ENCODE measurements at places on chromosomes 7 and 10.

GRCh38 chr10:96295475-96295874 lies 8.8 kb upstream of the DNTT start:
- H3K4me3 ChIP-seq, result no peak overlapping the region
- H3K4me1 ChIP-seq, result peaks cover 30% of the 10 kb centered on the region
- no peak for DNase-seq
- H3K27me3 ChIP-seq, result no peaks in the 10 kb centered on the region
- H3K27ac ChIP-seq, result no peak overlapping the region
- H3K36me3 ChIP-seq, result no peaks in the 10 kb centered on the region

- H3K27me3 ChIP-seq, result no peaks in the 10 kb centered on the region
- no peaks in the 10 kb centered on the region for H3K36me3 ChIP-seq
- no peak overlapping the region for H3K27ac ChIP-seq
- no peaks in the 10 kb centered on the region for H3K4me1 ChIP-seq
These were observed 29.4 kb downstream of the CDK14 start for GRCh38 chr7:90625562-90625961.

DNA sequence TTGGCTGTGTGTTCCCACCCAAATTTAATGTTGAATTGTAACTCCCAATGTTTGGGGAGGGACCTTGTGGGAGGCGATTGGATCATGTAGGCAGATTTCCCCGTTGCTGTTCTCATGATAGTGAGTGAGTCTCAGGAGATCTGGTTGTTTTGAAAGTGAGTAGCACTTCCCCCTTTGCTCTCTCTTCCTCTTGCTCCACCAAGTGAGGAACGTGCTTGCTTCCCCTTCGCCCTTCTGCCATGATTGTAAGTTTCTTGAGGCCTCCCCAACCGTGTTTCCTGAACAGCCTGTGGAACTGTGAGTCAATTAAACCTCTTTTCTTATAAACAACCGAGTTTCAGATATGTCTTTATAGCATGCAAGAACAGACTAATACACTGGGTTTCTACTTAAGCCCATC lies 176.3 kb downstream of the CDK14 start:
- no peak overlapping the region for H3K4me3 ChIP-seq
- peaks cover 59% of the 10 kb centered on the region for H3K4me1 ChIP-seq
- peak overlapping the region; percentile 58 for H3K27ac ChIP-seq
- H3K27me3 ChIP-seq, result no peaks in the 10 kb centered on the region

GRCh38 chr10:62826273-62826672 lies 10.1 kb upstream of the EGR2 start:
- no peak for DNase-seq
- H3K4me1 ChIP-seq, result no peaks in the 10 kb centered on the region
- no peak overlapping the region for H3K27ac ChIP-seq
- no peaks in the 10 kb centered on the region for H3K36me3 ChIP-seq
- no peaks in the 10 kb centered on the region for H3K27me3 ChIP-seq

DNA sequence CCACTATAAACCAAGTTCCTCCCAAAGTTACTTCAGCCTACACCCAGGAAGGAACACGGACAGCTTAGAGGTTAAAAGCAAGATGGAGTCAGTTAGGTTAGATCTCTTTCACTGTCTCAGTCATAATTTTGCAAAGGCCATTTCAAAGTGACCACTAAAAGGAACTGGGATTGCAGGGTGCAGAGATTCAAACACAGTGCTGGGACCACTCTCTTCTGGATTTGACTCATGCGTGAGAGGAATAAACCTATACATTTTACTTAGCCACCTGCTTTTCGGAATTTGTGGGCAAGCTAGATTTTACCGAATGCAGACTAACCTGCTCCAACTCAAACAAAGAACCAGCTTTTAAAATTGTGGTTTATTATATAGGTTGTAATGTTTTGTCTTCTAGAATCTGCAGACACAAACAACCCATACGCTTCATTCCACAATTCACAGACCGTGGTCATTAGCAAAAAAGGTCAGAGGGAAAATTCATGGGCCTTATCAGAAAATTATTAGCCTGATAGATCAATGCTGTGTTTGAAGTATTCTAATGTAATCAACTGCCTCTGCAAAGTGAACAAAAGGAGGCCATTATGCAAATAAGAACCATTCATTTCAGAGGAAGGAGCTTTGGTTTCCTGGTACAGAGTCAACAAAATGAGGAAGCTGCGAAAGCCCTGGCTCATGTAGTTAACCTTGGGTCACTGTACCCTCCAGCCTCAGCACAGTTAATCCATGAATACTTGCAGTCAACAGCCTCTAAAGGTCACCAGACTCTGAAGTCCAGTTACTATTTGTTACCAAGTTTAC lies 342.7 kb upstream of the KLF6 start:
- DNase-seq, result no peak
- no peaks in the 10 kb centered on the region for H3K27me3 ChIP-seq
- no peaks in the 10 kb centered on the region for H3K36me3 ChIP-seq
- H3K4me3 ChIP-seq, result no peak overlapping the region
- peaks cover 28% of the 10 kb centered on the region for H3K4me1 ChIP-seq

GRCh38 chr10:24485304-24485703 lies 238.4 kb downstream of the ARHGAP21 start:
- H3K4me3 ChIP-seq, result no peak overlapping the region
- H3K27ac ChIP-seq, result no peak overlapping the region
- DNase-seq, result no peak
- no peaks in the 10 kb centered on the region for H3K36me3 ChIP-seq
- H3K4me1 ChIP-seq, result peaks cover 9% of the 10 kb centered on the region

GRCh38 chr10:120950051-120950561 lies 98.9 kb downstream of the WDR11 start:
- peaks cover 9% of the 10 kb centered on the region for H3K27me3 ChIP-seq
- H3K27ac ChIP-seq, result no peak overlapping the region
- DNase-seq, result no peak
- no peaks in the 10 kb centered on the region for H3K4me1 ChIP-seq

DNA sequence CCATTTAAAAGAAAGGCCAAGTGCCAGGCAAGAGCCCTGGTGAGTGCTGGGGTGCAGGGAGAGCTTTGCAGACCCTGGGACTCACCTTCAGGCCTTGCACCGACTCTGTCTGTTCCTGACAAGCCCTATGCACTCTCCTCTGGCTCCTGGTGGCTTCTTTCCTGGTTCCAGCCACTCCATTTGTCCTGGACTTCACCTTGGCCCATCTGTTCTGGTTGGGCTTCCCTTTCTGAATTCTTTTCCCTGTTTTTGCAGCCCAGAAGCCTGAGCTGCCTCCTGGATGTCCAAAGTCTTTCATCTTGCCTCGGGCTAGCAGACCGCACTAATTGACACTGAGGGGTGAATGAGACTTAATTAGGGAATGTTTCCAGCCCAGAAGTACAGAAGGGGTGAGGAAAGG lies 60.5 kb downstream of the PYROXD2 start:
- no peak for DNase-seq
- peaks cover 41% of the 10 kb centered on the region for H3K27me3 ChIP-seq
- no peak overlapping the region for H3K27ac ChIP-seq

GRCh38 chr7:2120251-2120660 lies 112.5 kb downstream of the MAD1L1 start:
- no peaks in the 10 kb centered on the region for H3K4me1 ChIP-seq
- no peaks in the 10 kb centered on the region for H3K27me3 ChIP-seq
- DNase-seq, result no peak
- no peak overlapping the region for H3K27ac ChIP-seq
- H3K36me3 ChIP-seq, result no peaks in the 10 kb centered on the region

GRCh38 chr10:86082556-86082955 lies 284.0 kb downstream of the GRID1 start:
- no peaks in the 10 kb centered on the region for H3K4me1 ChIP-seq
- no peak for DNase-seq
- no peaks in the 10 kb centered on the region for H3K36me3 ChIP-seq
- H3K27me3 ChIP-seq, result no peaks in the 10 kb centered on the region
- H3K27ac ChIP-seq, result no peak overlapping the region

DNA sequence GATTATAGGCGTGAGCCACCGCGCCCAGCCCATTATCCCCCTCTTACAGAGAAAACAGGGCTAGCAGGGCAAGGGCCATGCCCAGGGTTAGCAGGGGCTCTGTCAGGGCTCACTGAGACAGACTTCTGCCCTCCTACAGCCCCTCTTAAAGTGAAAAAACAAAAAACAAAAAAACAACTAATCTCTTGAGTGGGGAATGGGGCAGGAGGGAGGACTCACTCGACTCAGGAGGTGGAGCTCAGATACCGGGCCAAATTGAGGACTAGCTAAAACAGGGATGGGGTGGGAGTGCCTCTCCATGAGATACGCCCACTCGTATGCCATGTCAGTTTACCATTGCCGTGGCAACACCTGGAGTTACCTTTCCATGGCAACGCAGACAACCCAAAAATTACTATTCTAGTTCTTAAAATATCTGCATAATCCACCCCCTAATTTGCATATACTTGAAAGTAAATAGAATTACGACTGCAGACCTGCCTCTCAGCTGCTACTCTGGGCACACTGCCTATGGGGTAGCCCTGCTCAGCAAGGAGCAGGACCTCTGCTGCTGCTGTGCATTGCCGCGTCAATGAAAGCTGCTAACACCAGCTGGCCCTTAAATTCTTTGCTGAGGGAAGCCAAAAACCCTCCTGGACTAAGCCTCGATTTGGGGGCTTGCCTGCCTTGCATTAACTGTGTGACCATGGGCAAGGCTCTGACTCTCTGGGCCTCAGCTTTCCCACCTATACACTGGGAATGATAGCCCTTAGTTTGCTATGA lies 13.4 kb downstream of the SSC4D start:
- H3K27me3 ChIP-seq, result no peaks in the 10 kb centered on the region
- no peak overlapping the region for H3K27ac ChIP-seq
- peaks cover 16% of the 10 kb centered on the region for H3K4me1 ChIP-seq
- DNase-seq, result no peak
- no peak overlapping the region for H3K4me3 ChIP-seq

DNA sequence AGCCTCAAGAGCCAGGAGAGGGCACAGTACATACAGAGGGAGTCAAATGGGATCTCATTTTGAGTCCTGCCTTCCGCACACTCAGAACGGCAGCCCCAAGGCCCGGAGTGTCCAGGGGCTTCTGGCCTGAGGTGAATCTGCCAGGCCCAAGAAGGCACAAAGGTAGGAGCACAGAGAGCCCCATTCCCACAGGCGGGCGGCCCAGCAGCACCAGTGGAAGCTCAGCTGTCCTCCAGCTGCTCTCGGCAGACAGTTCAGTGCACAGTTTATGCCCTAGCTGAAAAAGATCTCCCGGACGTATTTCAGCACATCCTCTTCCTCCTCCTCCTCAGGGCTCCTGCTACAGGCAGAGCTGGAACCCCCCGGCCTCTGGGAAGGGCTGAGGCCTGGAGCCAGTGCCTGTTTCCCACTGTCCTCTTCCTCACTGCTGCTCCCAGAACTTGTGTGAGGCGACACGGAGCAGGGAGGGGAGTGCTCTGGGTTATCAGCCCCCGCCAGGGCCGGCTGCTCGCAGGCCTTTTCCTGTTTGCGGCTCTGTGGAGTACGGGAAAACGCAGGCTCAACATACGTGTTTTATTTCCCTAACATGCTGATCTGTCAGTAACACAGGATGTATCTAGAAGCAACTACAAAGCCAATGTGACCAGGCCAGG lies 4.0 kb downstream of the CYREN start:
- peaks cover 30% of the 10 kb centered on the region for H3K36me3 ChIP-seq
- no peak overlapping the region for H3K27ac ChIP-seq
- DNase-seq, result no peak
- no peaks in the 10 kb centered on the region for H3K27me3 ChIP-seq
- no peak overlapping the region for H3K4me3 ChIP-seq

GRCh38 chr10:86169506-86170254 lies 196.9 kb downstream of the GRID1 start:
- no peak overlapping the region for H3K27ac ChIP-seq
- H3K4me1 ChIP-seq, result no peaks in the 10 kb centered on the region
- H3K36me3 ChIP-seq, result no peaks in the 10 kb centered on the region

DNA sequence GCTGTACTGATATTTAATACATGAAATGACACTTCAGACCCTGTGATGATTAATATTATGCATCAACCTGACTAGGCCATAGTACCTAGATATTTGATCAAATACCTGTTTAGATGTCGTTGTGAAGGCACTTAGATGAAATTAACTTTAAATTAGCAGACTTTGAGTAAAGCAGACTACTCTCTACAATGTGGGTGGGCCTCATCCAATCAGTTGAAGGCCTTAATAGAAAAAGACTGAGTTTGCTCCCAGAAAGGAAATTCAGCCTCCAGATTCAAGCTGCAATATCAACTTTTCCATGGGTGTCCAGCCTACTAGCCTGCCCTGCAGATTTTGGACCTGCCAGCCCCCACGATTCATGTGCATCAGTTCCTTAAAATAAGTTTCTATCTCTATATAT lies 68.6 kb upstream of the TMEM168 start:
- H3K27ac ChIP-seq, result no peak overlapping the region
- DNase-seq, result no peak
- no peaks in the 10 kb centered on the region for H3K27me3 ChIP-seq
- no peaks in the 10 kb centered on the region for H3K4me1 ChIP-seq
- H3K36me3 ChIP-seq, result no peaks in the 10 kb centered on the region
- H3K4me3 ChIP-seq, result no peak overlapping the region

- no peaks in the 10 kb centered on the region for H3K27me3 ChIP-seq
- no peak overlapping the region for H3K27ac ChIP-seq
- no peaks in the 10 kb centered on the region for H3K4me1 ChIP-seq
- DNase-seq, result no peak
- no peak overlapping the region for H3K4me3 ChIP-seq
These were observed 114.9 kb downstream of the TRRAP start for GRCh38 chr7:98993024-98993897.

DNA sequence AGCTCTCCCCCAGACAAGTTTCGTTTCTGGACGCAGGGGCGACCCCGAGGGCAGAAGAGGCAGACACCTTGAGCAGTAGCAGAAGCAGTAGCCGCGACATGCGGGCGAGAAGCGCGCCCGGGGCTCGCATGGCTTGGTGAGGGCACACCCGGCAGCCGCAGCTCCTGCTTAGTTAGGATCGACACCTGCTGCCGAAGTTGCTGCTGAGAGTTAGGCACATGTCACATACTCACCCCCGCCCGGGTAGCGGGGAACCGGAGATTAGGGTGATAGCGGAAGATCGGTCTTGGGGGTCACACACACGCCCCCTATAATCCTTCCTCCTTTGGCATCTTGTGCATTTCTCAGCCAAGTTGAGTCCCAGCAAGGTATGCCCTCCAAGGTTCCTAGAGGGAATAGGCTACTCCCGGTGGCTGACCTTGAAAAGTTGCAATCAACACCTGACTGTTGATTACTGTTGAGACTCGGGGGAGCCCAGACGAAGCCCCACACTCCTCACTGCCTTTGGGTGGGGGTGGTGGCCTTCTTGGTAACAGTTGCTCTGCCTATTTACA lies 668 bp downstream of the GPR37 start:
- peak overlapping the region; percentile 72 for H3K4me3 ChIP-seq
- no peaks in the 10 kb centered on the region for H3K36me3 ChIP-seq
- no peaks in the 10 kb centered on the region for H3K27me3 ChIP-seq
- peaks cover 17% of the 10 kb centered on the region for H3K4me1 ChIP-seq

DNA sequence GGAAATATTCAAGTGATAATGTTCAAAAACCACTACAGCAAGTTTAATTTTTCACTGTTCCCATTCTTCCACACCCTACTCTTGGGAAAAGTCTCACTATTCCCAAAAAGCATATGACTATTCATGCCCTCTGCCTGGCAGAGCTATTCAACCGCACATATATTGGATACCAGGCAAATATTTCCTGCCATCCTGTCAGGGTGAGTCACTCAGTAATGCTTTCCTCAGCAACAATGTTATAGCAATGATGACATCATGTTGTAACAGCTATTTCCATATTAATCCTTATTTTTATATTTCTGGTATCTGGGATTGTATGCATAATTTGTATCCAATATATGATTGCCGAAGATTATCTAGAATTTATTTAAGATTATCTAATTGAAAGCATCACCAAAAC lies 114.0 kb upstream of the PLXDC2 start:
- H3K4me1 ChIP-seq, result no peaks in the 10 kb centered on the region
- H3K4me3 ChIP-seq, result no peak overlapping the region
- DNase-seq, result no peak
- no peak overlapping the region for H3K27ac ChIP-seq

- H3K27ac ChIP-seq, result no peak overlapping the region
- H3K4me3 ChIP-seq, result no peak overlapping the region
- H3K36me3 ChIP-seq, result no peaks in the 10 kb centered on the region
- peaks cover 7% of the 10 kb centered on the region for H3K4me1 ChIP-seq
- H3K27me3 ChIP-seq, result no peaks in the 10 kb centered on the region
These were observed 17.6 kb downstream of the LRRN3 start for GRCh38 chr7:111108496-111108895.

Data from MM.1S (cell line).